ENCODE measurements at places on chromosomes 5 and 9.

DNA sequence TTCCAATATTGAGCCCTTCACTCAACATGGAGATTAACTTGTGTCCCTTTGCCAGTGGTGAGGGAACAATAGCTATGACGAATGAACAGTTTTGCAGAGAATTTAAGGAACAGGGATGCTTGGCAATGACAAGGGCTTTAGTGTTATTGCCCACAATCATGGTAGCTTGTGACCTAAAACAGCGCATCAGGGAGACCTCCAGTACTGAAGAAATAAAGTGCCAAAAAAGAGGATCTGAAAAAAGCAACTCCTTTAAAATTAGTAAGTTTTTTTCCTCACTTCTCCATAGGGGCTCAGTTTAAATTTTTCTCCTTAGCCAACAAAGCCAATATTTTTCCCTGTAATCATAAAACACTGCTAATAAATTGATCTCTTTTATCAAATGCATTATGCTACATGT is 41.8 kb upstream of the PAM start:
- DNase-seq, result no peak

GRCh38 chr5:6684075-6684474 is 29.2 kb upstream of the TENT4A start:
- no peak for DNase-seq

- no peak for DNase-seq
These were observed 37.7 kb upstream of the PLPPR1 start for GRCh38 chr9:100990605-100991381.

DNA sequence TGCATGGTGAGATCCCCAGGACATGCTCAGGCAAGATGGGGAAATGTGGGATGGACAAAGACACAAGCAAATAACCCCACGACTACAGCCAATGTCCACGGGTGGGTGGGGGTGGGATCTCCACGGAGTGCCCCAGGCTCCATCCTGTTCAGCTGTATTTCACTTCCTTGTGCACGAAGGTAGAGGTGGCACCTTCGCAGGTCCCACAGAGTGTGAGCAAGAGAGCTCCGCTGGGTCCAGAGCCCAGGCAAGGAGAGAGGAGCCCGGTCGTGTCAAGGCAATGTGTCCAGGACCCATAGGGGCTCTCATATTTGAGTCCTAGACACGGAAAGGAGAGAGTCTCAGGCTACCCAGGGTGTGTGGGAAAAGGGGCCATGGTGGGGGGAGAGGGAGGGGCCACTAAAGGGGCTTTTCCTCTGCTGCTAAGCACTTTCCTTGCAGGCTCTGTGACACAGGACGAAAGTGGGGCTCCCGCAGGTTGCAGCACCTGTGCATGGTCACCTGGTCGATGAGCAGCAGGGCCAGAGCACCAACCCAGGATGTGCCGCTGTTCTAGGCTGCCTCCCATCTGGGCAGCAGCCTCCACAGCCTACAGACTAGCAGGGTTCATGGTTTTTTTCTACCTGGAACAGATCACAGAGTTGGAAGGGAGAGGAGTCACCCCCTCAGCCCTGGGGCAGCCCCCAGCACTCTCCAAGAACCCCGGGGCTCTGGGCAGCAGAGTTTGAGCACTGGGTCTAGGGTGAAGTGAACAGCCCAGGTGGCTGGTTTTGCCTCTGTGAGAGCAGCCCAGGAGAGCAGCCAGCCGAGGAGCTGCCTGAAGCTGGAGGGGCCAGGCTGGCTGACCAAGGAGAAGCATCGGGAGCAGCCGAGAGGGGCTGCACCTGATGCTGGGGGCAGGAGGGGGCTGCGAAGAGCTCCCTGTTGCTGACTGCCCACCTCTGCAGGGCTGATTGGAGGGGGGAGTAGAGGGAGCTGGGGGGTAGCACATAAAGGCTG is 100.7 kb upstream of the MVB12B start:
- no peak for DNase-seq

GRCh38 chr5:173829826-173830225 is 58.3 kb upstream of the CPEB4 start:
- no peak for DNase-seq

All from HCEC 1CT (cell line).